ENCODE measurements at places on chromosomes 6 and 20.

GRCh38 chr6:72035486-72035885 lies 149.1 kb downstream of the RIMS1 start:
- no peak for DNase-seq

DNA sequence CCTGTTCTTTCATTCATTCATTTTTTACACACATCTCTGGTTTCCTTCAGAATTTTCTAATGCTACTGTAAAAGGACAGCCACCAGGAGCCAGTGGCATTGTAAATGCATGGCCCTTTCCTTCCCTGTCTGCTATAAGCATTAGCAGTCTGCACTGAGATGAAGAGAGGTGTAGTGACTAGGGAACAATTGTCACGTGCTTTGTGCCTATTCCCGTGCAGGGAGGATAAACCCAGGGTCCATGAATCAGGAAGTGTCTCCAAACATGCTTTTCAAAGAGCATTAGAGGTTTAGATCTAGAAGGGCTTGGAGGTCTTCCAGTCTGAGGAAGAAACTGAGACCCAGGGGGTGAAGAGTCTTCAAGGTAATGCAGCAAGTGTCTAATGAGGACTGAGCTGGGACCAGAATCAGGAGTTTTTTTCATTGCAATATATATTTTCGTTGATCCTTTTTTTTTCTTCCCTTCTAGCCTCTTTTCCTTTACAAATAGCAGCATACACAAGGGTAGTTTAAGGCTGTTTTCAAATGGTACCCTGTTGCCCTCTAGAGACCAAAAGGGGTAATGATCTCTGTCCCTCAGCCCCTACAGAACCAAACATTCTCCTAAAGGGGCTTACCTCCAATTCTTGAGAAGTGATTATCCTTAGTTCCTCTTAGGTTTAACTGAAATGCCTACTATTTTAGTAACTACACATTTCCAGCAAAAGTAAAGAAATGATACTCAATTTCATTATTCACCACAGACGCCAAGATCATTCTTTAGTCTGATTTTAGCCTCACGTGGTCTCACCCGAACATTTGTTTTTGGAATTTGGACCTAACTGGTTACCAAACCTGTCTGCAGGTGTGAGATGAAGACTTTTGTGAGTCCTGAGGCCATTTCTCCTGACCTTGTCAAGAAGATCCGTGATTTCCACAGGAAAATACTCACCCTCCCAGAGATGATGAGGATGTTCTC lies 6.6 kb downstream of the TRIM15 start:
- DNase-seq, result no peak

DNA sequence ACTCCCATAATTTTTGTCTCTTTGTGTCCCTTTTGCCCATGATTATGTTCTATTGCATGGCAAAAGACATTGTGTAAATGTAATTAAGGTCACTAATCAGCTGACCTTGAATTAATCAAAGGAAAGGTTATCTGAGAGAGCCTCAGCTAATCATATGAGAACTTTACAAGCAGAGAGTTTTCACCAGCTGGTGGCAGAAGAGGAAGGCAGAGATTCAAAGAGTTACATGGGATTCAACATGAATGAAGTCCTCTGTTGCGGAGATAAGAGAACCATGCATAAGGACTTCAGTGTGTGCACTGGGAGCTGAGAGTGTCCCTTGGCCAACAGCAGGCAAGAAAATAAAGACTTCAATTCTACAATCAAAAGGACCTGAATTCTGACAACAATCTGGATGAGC lies 494.1 kb upstream of the ARID1B start:
- no peak for DNase-seq

GRCh38 chr20:15603978-15604805 lies 969.1 kb downstream of the KIF16B start:
- DNase-seq, result no peak

DNA sequence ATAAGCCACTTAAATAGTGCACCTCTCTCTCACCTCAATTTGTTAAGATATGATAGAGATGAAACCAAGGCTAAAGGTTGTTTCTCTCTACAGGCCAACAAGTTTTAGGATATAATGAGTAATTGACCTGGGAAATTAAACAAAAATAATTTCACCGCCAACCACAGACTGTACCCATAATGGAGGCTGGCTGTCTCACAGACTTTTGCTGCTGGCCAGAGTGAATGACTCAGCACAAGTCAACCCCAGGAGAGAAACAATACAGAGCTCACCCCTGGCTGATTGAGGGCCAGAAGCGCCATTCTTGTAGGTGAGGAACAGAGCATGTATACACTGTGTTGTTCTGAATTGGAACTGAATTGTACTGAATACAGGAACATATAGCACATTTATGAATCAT lies 99.9 kb downstream of the CAP2 start:
- DNase-seq, result no peak

DNA sequence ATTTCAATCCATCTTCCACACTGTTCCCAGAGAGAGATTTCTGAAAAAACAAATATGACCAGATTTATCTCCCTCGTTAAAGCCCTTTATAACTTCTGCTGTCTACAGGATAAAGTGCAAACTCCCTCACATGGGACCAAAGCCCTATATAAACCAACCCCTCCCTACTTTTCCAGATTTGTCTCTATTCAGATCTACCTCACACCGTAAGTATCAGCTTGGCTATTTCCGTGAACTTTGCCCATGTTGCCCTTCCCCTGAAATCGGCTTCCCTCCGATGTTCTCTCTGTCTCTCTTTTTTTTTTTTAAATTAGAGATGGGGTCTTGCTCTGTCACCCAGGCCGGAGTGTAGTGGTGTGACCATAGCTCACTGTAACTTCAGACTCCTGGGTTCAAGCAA lies 12.1 kb upstream of the FAM8A1 start:
- DNase-seq, result no peak

GRCh38 chr6:34810936-34811632 lies 19.2 kb downstream of the BLTP3A start:
- no peak for DNase-seq

DNA sequence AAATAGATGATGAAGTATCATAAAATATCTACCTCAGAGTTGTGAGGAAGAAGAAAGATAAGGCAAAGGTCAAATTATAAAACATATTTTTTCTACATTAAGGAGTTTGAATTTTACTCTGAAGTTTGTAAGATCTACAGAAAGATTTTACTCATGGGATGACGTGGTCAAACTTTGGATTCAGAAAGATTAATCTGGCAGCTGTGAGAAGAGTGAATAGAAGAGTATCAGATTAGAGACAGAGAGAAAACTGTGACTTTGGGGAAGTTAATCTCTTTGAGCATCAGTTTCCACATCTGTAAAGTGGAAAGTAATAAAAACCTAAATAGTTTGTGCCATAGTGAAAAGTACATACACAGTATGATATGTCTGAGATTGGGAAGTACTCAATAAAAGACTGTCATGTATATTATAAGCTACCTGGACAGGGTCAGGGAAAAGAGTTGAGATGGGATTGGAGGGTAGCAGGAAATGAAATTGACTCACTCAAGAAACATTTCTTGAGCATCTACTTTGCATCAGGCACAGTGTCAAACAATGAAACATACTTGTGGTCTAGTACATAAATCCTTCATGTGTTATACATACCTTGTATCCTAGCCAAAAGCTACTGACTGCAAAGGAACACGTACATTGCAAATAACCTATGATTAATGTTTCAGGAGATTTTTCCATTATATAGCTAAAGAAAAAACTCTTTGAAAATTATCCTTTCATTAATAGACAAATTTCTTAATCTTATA lies 222.1 kb downstream of the TMEM200A start:
- no peak for DNase-seq

- no peak for DNase-seq
Observed at GRCh38 chr6:96645106-96645505, 82.2 kb downstream of the FHL5 start.

- no peak for DNase-seq
Observed at GRCh38 chr6:74409447-74409846, 713.4 kb downstream of the CD109 start.

- peak; percentile 65 for DNase-seq
Observed at GRCh38 chr20:43558412-43559146, at the start of gene SGK2. TSS of gene SGK2 (plus strand) at chr20:43559027. CDS start at chr20:43566496, 7,469 bp downstream.

DNA sequence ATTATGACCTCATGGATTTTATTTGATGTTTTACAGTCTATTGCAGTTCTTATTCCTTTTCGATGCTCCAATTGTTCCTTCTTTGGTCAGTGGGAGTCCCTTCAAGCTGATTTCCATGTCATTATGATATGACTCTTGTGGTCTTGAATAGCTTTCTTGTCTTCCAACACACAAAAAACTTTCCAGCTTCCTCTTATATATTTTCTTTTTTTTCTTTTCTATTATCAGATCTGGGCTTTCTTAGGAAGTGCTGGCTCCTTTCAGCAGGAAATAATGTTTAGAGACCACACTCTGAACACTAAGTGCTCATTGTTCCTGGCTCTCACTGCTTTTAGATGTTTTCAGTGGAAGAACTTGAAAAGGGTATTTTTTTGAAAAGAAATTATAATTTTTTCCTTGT lies 3.1 kb upstream of the SLC17A1 start:
- DNase-seq, result no peak

DNA sequence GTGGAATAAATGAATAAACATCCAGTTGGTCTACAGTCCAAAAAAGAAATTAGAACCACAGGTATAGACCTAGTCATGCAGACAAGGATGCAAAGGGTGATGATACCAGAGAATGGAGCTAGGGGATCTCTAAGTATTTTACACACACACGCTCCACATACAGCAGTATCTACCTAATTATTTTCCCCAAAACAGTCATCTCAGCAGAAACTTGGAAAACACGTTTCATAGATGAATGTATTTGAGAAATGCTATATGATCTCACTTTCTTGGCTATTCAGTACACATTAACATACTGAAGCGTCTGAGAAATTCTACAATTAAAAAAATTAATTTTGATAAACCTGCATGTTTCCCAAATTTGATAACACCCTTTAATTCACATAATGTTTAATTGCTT lies 155.3 kb downstream of the MTFR2 start:
- no peak for DNase-seq

- no peak for DNase-seq
Observed at GRCh38 chr6:44096612-44097011, 30.6 kb downstream of the MRPL14 start.

DNA sequence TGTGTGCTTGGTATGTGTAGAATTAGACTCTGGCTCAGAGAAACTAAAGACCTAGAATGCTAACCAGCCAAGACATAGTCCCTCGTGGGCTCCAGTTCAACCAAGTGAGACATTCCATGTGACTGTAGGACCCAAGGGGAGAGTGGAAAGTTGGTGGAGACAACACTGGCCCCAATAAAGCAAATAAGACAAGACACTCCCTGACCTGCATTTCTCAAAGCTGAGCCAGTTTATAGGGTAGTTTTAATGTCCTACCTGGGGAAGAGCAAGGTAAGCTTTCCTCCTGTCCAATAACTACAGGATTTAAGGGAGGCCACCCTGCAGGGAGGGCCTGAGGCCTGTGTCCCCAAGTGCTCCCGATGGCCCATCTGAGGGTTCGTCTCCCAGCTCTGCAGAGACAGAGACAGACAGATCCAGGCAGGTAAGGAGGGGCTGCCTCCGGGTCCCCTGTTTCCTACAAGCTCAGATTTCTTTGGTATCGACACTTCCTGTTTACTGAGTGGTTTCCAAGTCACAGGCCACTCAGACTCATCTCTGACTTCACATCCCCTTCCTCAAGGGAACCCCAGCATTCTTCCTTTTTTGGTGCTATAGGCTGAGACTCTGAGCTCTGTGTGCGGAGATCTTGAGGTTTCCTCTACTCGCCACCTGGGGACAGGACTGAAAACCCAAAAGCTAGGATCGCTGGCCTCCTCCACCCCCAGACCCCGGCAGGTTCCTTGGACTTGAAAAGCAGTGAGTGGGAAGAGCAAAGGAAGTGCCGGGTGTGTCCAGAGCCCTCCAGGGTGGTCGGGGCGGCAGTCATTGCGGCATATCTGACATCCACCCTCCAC lies 92.4 kb downstream of the PRND start:
- no peak for DNase-seq

GRCh38 chr6:166950443-166950821 lies 5.9 kb downstream of the RNASET2 start:
- DNase-seq, result no peak

- DNase-seq, result no peak
Observed at GRCh38 chr6:147279427-147279826, 75.2 kb downstream of the STXBP5 start.

- no peak for DNase-seq
Observed at GRCh38 chr6:36938536-36938935, 16.0 kb upstream of the PI16 start.

All from RWPE2 (cell line).